ENCODE measurements at places on chromosomes 1 and 21. TPM values are rescaled to one million over a fixed set of nuclear protein-coding genes. Genes with fewer than 3 reads are reported as not detected.

Gene A3GALT2
- not detected for total RNA-seq

Gene ZNF683
- not detected for total RNA-seq

Gene PLEKHA6
- 23.4 TPM for total RNA-seq

Gene ARHGEF16
- total RNA-seq = 3.2 TPM

Gene CELA2A
- not detected for total RNA-seq

Gene CYP4B1
- 0.16 TPM for total RNA-seq

Gene PRRX1
- not detected for total RNA-seq

Gene ATP6V1G3
- not detected for total RNA-seq

Gene WNT9A
- total RNA-seq = 9.0 TPM

Gene ATAD3C
- not detected for total RNA-seq

Gene LIPI
- not detected for total RNA-seq

Gene CFHR4
- total RNA-seq = not detected

Gene BTBD19
- total RNA-seq = 3.4 TPM

Gene IFT25
- total RNA-seq = 27.2 TPM

Gene CLCA4
- total RNA-seq = not detected

Gene SLAMF9
- 0.34 TPM for total RNA-seq

Gene LCE3D
- total RNA-seq = 2.3 TPM

Gene TMEM79
- 7.5 TPM for total RNA-seq

Measured in A549 treated with Mapracorat at 1 μM for 4 hours (cell line).